ENCODE measurements at places on chromosomes 5 and 9.

GRCh38 chr5:17816944-17817343, 182.7 kb downstream of the TAF11L14 start:
- no peak for DNase-seq

GRCh38 chr9:83986765-83987401, 6.3 kb downstream of the RMI1 start:
- no peak for DNase-seq

DNA sequence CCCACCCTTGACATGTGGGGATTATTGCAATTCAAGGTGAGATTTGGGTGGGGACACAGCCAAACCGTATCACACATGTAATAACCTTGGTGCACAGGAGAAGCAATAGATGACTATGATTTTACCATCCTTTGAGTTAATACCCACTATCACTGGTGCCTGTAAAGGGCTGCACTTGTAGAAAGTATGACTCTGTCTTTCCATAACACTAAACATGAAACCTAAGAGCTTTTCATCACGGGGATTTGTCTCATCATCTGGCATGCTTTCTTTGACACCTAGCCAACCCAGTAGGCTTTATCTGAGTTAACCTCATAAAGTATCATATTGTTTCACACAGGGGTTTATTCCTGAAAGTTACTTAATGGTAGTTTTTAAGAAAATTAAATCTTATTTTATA, 188.9 kb upstream of the TNC start:
- DNase-seq = no peak

GRCh38 chr5:54738118-54738972, 220.8 kb downstream of the SNX18 start:
- no peak for DNase-seq

DNA sequence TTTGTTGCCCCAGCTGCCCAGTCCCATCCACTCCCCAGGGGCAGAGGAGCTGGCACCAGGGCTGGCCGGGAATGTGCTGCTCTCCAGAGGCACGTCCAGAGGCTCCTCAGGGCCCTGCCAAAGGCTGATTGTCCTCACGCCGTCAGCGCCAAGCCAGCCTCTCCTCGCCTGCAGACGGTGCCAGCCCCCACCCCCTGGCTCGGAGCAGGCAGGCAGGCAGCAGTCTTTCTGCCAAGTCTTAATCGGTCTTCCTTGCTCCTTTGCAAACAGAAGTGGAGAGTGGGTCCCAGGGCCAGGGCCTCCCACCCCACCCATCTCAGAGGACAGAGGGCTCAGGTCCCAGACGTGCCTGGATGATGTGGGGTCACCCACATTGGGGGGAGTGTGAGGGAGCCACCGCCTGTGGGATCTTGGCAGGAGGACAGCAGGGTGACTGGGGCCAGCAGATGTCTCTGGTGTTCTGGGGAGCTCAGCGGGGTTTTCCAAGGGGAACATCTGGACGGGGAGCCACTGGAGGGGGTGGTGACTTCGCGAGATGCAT, 36.3 kb downstream of the FAM163B start:
- no peak for DNase-seq

Measured in right lung (tissue), 10 donors.